ENCODE measurements at places on chromosomes 7 and 10. TPM values are rescaled to one million over a fixed set of nuclear protein-coding genes. Genes with fewer than 3 reads are reported as not detected.

Gene IFIT5
- total RNA-seq: 10.1 TPM

Gene SVIL
- 250 TPM for total RNA-seq

DNA sequence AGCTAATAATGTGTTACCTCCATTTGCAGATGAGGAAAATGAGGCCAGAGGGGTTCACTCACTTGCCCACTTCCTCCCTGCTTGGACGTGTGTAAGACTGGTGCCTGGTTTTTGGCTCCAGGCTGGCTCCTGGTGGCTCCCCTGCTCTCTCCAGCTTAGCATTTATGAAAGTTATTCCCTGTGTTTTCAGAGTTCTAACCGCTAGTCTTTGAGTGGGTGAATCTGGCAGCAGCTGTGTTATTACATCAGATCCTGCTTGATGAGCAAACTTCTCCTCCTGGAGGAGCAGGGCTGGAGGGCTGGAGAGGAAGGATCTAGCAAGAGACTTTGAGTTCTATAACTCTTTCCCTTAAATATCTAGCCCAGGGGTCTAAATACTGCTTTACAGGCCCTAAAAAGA, 80.9 kb upstream of the AGBL3 start:
- DNase-seq: peak; percentile 73

DNA sequence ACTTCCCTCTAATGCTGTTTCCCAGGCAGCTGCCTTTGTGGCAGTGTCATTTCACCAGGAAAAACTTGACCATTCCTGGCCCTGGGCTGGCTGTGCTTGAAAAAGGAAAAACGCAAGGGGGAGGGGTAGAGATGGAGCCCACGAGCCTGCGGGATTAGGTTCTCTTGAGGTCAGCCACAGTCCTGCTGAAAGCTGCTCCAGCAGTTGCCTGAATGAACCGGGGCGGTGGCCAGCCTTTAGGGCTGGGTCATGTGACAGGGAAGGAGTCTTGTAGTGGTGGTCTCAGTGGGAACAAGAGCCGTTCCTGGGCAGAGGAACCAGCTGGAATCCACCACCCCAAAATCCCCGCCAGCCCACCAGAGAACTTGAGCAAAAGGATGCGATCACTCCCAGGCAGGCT, 51.2 kb upstream of the LRRC4 start:
- no peak for DNase-seq

Gene DNAJC12
- 3.7 TPM for total RNA-seq

Gene POLR2J
- 42.9 TPM for total RNA-seq

DNA sequence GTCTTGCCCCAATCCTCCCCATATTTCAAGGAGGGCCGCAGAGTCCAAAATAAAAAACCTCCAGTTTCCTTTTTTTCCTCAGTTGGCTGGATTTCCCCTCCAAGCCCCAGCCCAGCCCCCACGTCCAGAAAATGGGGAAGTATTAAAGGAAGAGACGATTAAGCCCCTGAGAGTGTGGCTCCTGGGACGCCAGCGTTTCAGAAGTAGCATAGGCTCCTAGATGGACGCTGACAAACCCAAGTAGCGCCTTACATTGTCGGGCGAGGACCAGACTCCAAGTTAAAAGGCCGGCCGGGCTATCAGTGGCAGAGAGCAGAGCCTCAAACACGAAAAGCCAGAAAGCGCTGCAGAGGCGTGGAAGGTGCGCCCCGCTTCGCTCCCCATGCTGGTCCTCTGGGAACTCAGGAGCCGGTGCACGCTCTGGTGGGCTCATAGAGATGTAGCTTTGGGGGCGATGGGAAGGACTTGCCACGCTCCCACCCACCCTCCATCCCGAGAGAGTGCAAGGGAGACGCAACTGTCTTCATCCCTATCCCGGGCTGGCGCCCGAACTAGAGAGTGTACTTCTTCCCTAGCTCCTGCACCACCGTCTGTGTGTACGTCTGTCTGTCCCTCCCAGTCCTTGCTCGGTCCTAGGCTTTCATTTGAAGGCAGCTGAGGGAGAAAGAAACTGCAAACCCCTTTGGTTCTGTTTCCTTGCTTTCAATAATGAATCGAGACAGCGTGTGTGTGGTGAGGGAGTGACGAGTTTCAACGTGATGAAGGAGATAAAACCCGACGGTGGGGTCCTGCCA, 6.3 kb upstream of the EMX2 start:
- no peak for DNase-seq

Gene TRIM73
- total RNA-seq: 2.7 TPM

GRCh38 chr7:151046603-151047573, 1.4 kb upstream of the ASIC3 start:
- DNase-seq: peak; percentile 51

GRCh38 chr7:42189535-42189934, 47.5 kb downstream of the GLI3 start:
- no peak for DNase-seq

Gene LRRC4
- total RNA-seq: 8.3 TPM

GRCh38 chr7:156155988-156156733, 343.9 kb upstream of the SHH start:
- DNase-seq: no peak

- DNase-seq: no peak
These were observed 281.3 kb downstream of the TNS3 start for GRCh38 chr7:47300472-47301104.

Gene PTF1A
- not detected for total RNA-seq

GRCh38 chr10:11106621-11107374, 89.1 kb downstream of the CELF2 start:
- no peak for DNase-seq

Gene AUTS2
- total RNA-seq: 15.2 TPM

- no peak for DNase-seq
These were observed 71.0 kb downstream of the CASD1 start for GRCh38 chr7:94580601-94581000.

- no peak for DNase-seq
These were observed 205.5 kb upstream of the AOAH start for GRCh38 chr7:36929791-36930190.

DNA sequence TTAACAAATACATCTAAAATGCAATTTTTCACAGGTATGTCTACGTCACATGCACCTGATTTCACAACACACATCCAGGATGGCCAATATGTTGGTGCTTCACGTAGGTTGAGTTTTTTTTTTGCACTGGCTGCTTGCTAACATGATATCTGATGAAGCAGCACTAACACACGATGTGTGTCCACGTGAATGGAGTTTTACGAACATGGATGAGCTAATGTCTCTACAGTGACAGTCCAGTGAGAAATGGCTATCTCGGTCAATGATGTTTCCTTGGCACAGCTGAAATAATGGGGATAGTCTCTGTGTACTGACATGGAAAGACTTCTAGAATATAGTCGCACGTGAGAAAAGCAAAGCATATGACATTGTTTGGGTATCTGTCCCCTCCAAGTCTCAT, 563.9 kb upstream of the ADARB2 start:
- no peak for DNase-seq

Gene FFAR4
- total RNA-seq: 0.39 TPM

- DNase-seq: no peak
These were observed 58.5 kb downstream of the WDFY4 start for GRCh38 chr10:48742891-48743860.

Gene C10orf53
- not detected for total RNA-seq

Gene ADRB1
- total RNA-seq: 53.0 TPM

DNA sequence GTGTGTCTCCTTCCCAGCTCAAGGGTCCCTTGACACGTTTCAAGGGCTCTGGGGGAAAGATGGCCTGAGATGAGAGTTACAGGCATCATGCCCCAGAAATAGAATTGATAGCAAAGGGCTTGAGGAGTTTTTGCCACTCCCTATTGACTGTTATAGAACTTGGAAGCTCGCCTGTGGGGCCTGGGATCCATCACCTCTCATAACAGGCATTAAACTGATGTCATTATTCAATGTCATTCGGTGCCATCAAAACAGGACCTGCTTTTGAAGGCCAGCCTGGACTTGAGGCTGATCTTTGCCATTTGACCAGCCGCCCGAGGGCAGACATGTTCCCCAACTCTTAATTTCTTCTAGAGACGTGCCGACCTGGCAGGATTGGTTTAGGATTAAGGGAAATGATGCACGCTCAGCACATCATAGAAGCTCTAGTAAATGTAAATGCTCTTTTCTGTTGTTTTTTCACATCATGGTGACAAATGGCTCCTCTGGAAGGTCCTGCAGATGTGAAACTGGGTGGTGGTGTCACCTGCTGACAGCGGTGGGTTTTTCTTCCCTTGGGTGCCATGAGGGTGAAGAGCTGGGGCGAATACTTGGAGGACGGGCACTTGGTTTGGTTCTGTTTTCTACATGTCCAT, 16.7 kb upstream of the KLF6 start:
- DNase-seq: peak; percentile 41

Data from left cardiac atrium (tissue), 4 donors.